ENCODE measurements at places on chromosomes 3 and 15. TPM values are rescaled to one million over a fixed set of nuclear protein-coding genes. Genes with fewer than 3 reads are reported as not detected.
A peak's percentile ranks its signal among the peaks of the same experiment; 100 is the strongest.

FBXO45 gene
- total RNA-seq = 7.6 TPM

DNA sequence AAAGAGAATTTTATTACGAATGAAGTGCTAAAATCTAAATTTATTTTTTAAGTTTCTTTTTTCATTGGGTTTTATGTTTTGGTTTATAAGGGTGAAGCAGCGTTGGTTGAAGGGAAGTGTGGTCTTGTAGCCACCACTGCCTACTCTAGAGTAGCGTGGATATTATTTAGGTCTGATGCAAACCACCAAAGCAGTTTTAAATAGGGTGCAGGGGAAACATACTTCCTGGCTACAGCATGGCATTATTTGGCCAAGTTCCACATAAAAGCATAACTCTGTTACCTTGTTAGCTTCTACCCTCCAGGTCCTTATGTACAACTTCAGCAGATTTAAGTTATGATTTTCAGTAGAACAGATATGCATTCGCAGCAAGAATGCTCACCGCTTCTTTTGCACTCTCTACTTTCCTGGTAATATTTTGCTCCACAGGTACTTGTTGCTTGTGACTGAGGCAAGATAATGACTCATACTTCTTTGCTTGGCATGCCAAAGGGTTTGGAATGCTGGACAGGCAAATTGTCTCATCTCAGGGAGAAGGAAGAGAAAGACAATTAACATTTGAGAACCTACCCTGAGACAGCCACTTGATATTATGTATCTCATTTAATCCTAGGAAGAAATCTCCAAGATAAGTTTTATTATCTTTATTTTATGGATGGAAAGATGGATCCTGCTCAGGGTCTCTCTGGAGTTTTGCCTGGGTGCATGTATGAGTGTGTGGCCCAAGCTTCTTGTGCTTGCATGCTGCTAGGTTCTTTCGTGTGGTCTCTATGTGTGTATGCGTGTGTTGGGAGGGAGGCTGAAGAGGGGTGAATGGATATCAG, 5.4 kb downstream of the TGFBR2 start:
- peak; percentile 56 for DNase-seq

- no peak for DNase-seq
Measured at GRCh38 chr3:127485396-127486170, 105.0 kb downstream of the TPRA1 start.

GRCh38 chr15:68511073-68511991, 67.5 kb upstream of the CORO2B start:
- DNase-seq = peak; percentile 66

NTRK3 gene
- 13.8 TPM for total RNA-seq
